ENCODE measurements at places on chromosomes 2 and 18.

GRCh38 chr18:79526468-79527460 lies 131.0 kb downstream of the NFATC1 start:
- no peak for DNase-seq

DNA sequence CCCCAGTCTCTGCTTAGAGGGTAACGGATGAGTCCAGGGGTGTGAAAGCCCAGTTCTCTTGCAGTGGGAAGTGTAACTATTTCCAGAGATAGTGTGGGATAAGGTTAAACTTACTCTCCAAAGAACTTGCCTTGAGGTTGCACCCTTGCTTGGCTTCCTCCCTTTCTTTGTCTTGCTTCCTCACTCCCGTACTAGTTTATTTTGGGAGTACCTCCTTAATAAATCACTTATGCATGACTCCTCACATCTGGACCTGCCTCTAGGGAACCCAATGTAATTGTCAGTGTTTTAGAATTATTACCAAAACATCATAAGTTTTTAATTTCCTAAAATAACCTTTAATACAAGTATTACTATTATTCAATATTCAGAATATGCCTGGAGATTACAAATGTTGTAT lies 35.2 kb downstream of the CPO start:
- no peak for DNase-seq

- no peak for DNase-seq
Observed at GRCh38 chr2:112021781-112022231, 33.3 kb upstream of the TMEM87B start.

DNA sequence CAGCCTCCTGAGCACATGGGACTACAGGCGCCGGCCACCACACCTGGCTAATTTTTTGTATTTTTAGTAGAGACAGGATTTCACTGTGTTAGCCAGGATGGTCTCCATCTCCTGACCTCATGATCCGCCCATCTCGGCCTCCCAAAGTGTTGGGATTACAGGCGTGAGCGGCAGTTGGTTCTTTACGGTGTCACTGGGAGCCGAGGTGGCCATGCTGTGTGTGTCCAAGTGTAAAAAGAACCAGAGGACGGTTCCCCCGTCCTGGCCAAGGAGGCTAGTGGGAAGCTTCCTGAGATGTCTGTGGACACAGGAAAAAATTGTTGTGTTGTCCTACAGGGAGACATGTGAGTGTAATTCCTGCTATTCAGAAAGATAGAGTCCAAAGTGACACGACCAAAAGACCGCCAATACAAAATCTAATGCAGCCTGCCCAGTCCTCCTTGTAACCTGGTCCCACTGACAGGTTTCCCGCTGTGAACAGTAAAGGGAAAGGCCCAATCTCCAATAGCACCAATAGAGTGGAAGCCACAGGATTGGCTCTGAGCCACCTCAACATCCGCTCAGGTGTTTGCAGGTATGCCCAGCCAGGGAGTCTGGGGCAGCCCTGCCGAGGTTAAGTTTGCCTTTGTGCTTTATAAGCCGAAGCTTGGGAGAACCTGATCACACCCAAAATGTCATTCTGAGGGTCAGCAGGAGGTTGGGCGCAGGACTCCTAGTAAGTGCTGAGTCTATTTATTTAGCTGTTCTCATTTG lies 40.6 kb downstream of the NCK2 start:
- DNase-seq: no peak

GRCh38 chr2:168050377-168050776 lies 197.0 kb downstream of the STK39 start:
- DNase-seq: no peak

DNA sequence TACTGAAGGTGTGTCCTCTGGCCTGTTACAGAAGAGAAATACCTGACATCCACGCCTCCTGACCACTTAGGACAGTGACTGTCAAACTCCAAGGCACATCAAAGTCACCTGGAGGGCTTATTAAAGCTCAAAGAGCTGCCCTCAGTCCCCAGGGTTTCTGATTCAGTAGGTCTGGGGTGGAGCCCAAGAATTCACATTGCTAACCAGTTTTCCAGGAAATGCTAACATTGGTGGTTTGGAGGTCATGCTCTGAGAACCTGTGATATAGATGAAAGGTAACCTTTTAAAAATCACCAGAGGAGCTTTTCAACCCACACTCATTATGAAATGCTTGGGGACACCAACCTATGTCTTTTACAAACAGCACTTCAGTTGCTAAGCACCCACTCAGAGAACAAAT lies 172.3 kb downstream of the ALK start:
- DNase-seq: no peak

DNA sequence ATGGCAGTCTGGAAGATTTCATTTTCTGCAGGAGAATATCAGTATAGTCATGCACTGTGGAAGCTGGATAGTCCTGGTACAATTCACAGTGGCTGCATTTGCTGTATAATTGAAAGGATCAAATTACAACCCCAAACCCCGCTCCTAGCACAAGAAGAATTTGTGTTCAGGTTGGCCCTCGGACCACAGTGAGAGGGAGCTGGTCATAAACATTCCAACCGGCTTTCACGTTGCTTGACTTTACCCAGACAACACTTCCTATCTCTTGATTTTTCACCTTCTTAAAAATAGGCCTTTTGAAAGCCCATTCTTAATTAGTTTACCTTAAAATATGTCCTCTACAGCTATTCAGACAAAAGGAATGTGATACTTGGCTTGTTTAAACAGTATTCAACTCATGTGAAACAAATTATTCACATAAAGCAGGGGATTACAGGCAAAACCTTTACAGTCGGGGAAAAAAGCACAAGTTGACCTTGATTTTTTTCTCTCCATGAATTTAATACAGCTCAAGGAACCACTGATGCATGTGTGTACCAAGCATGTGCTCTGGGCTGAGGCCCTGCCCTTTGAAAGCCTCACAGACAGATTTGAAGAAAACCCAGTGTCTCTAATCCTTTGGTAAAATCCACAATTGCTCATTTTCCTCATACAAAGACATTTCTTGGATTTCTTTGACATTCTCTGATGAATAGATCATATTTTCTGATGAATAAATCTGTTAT lies 143.0 kb upstream of the SOX11 start:
- DNase-seq: no peak
